ENCODE measurements at places on chromosomes 7 and 10. TPM values are rescaled to one million over a fixed set of nuclear protein-coding genes. Genes with fewer than 3 reads are reported as not detected.

Gene LRRN3
- total RNA-seq = 4.7 TPM

Gene MDH2
- 54.3 TPM for total RNA-seq

Gene PCLO
- total RNA-seq = 6.1 TPM

Gene HTRA1
- total RNA-seq = 41.4 TPM

Gene EPDR1
- total RNA-seq = 65.2 TPM

Measured in lung (tissue), 17 donors.